ENCODE measurements at places on chromosomes 4 and X.

- DNase-seq: no peak
Observed at GRCh38 chr4:119010909-119011606, 122.4 kb downstream of the SYNPO2 start.

DNA sequence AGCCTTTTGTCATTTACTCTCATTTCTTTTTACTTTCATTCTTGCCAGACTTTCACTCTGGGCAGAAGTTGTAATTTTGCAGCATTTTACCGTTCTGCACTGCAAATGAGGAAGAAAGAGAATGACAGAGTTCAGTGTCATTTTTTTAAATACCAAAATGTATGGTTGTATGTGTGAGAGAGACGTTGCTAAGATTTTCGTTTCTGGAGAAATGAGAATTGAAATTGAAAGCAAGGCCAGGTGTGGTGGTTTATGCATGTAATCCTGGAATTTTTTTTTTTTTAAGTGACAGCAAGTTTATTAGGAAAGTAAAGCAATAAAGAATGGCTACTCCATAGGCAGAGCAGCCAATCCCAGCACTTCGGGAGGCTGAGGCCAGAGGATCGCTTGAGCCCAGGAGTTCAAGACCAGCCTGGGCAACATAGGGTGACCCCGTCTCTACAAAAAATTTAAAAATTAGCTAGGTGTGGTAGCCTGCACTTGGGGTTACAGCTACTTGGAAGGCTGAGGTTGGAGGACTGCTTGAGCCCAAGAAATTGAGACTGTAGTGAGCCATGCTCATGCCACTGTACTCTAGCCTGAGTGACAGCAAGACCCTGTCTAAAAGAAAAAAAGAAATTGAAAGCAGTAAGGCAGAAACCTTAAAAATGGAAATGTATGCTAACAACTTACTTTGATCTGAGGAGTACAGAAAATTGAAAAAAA, 12.9 kb downstream of the DCK start:
- no peak for DNase-seq

- DNase-seq: no peak
Observed at GRCh38 chr4:6647582-6648230, 7.2 kb downstream of the MRFAP1 start.

DNA sequence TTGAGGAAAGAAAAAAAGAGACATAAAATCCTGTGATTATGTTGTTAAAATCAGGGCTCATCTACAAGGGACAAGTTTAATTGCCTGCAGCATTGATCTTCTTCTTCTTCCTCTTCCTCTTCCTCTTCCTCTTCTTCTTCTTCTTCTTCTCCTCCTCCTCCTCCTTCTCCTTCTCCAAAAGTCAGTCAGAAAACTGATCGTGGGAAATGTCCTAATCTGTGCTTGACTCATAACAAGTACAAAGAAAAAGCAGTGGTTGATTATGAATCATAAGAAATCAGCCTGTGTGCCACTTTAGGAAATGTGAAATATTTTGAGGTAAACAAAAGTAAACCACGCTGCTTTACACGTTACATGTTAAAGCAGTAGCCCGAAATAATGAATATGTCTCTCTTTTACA, 2.7 kb upstream of the ATP10D start:
- DNase-seq: no peak

GRCh38 chr4:121690001-121690400, 6.8 kb downstream of the ANXA5 start:
- DNase-seq: no peak

GRCh38 chr4:152211936-152212653, 323.8 kb downstream of the FBXW7 start:
- no peak for DNase-seq

- no peak for DNase-seq
Observed at GRCh38 chr4:187357821-187358220, 634.2 kb upstream of the FAT1 start.

DNA sequence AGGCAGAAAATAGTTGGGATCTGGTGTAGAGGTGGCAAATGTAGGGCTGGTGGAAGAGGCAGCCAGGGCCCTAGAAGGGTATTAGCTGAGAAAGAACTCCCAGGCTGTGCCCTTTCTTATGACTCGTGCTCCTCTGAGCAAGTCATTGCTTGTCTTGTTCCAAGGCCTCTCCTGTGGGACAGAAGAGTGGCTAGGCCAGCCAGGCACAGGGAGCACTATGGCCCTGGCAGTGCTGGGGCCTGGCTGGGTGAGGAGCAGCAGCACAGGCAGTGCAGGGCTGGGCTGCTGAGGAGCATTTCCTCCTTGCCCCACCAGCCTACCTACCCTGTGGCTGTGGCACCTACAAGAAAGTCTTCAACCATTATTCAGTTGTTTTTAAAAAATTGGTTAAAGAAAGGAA, 298.5 kb upstream of the NR3C2 start:
- DNase-seq: no peak

DNA sequence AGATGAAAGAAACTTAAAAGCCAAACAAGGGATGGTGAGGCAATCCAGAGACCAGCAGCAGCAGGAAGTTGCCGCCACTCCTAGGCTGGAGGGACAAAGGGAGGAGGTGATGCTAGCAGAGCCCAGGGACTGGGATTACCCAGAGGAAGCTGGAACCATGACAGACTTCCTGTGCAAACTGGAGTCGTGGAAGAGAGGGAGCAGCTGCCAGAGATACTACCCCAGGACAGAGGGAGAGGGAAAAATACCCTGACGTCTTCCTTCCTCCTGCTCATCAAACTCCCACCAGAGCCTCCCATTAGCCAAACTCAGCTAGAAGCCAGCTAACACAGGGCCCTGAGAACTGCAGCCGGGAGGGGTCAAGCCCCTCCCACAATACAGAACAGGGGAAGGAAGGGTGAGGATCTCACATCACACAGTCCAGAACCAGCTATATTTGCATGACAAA, 101.2 kb upstream of the KLF3 start:
- no peak for DNase-seq

- DNase-seq: no peak
Observed at GRCh38 chrX:30864383-30864785, 24.7 kb downstream of the TAB3 start.

DNA sequence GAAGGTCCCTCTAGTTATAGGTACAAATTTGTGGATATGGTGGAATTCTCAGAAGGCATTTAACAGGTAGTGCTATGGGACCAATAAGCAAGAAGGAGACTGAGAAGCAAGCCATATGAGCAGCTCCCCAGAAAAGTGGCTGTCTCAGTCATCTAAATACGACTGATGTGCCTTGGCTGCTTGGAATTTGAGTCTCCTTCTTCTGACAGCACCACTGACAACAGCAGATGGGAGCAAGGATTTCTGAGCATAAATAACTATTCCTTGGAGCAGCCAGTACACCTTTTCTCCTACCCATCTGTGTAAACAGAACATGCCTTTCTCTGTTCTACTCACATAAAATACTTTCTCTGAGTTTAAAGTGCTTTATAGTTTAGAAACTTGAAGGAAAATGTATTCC, 196.2 kb downstream of the GABRG1 start:
- DNase-seq: no peak
